ENCODE measurements at places on chromosomes 4 and X.

DNA sequence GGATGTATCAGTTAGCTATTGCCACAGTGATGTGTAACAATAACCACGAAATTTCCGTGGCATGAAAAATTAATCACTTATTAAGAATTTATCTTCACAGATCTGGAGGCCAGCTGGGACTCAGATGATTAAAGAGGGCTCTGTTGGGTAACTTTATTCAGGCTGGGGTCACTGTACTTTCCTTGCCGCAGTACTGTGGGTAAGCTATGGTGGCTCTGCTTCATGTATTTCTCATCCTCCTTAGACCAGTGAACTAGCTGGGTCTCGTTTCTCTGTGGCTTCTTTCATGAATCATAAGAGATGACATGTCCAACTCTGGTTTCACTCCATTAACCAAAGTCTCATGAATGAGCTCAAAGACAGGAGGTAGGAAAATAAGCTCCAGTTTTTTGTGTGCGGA is 13.5 kb downstream of the TEX13B start:
- no peak for DNase-seq

GRCh38 chr4:83979773-83980172 is 443.9 kb downstream of the GPAT3 start:
- DNase-seq = no peak

DNA sequence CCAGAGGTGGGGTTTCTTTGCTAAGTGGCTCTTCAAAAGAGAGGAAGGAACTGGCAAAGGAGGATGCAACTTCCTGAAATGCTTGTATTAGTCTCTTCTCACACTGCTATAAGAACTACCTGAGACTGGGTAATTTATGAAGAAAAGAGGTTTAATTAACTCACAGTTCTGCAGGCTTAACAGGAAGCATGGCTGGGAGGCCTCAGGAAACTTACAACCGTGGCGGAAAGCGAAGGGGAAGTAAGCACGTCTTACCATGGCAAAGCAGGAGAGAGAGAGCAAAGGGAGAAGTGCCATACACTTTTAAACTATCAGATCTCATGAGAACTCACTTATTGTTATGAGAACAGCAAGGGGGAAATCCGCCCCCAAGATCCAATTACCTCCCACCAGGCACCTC is 505.7 kb downstream of the ZNF674 start:
- no peak for DNase-seq

GRCh38 chr4:151671541-151672059 is 89.2 kb downstream of the GATB start:
- peak; percentile 98 for DNase-seq

DNA sequence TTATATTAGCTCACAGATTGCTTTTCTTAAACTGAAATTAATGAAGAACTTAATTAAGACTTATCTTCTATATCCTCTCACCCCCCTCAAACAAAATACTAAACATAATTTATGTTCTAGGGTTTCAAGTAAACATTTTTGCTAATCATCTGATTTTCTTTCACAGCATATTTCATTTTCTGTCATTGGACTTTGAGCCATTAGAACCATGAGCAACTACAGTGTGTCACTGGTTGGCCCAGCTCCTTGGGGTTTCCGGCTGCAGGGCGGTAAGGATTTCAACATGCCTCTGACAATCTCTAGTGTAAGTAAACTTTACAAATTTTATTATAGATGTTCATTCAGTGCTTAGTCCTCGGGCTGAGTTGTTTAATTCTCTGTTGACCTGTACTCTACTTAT is 3.3 kb downstream of the PDLIM5 start:
- no peak for DNase-seq

- DNase-seq = no peak
Observed at GRCh38 chr4:133137571-133137970, 11.5 kb upstream of the PCDH10 start.

GRCh38 chrX:43756076-43756475 is 100.0 kb downstream of the MAOA start:
- no peak for DNase-seq
